ENCODE measurements at places on chromosomes 4 and X.

GRCh38 chr4:4421356-4421755 lies 34.5 kb downstream of the NSG1 start:
- DNase-seq: no peak

DNA sequence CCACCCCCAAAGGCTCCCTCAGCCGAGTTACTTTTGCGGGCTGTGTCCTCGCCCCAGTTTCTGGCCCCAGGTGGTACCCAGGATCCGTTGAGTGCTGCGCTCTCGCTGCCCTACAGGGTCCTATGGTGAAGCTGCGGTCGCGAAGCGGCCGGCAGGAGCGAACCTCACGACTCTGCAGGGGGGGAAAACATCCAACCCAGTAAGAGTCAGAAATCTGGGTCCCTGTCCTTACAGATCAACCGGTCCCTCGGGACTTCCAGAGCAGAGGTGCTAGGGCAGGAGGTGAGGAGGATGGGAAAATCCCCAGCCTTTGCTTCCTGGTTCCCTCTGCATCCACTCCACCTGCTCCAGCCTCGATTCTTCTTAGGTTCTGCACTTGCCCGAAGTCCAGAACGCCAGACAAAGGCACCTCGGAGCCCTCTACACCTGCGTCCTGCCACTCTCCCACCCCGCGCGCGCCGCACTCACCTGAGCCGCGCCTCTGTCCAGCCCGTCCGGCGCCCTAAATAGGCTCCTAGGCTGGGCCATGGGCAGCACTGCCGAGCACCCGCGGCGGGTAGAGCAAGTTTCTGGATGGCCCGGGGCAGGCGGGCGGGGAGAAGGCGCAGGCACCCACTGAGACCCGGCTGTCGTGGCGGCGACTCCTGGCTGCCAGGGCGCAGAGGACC lies at the start of gene HS3ST1:
Gene HS3ST1 (minus strand): TSS at position 664 of the 668 bp plus-strand sequence. CDS start 28,889 bp downstream, outside the sequence.
- no peak for DNase-seq

- no peak for DNase-seq
Measured at GRCh38 chr4:113618205-113618604, 143.3 kb downstream of the CAMK2D start.

DNA sequence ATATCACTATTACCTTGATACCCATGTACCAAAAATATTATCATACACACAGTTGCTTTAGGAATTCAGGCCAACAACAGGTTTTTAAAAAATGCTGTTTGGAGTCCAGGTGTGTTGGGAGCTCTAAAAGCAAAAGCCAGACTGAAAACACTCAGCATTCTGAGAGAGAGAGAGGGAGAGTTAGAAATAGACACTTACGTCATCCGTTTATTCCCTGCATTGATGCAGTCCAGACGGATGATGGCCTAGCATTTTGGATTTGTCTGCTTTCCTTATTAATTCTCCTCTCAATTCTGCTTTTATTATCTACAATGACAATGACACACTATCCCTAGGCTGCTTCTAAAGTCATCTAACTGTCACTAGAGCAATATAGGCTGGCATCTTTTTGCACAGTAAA lies 358.3 kb upstream of the BOD1L1 start:
- DNase-seq: no peak

DNA sequence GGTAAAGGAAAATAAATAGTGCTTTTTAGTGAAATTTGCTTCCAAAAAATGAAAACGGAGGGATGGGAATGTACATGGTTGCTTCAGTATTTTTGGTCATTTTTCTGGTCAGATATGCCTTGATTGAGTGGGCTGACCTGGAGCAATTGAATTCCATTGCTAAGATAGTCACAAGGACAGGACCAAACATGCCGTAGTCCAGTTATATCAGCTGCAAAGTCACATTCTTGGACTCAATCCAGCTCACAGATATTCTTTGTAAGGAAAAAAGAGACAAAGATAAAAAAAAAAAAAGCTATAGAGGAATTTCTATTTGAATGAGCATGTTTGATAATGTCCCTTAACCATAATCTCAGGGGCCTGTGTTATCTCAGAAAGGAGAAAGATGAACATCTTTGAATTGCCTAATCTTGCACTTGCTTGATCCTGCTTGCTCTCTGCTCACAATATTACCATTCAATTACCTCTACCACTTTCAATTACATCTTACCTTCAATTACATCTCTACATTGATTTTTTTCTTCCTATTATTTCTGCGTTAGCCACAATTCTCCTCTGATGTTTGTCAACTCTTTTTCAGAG lies 75.4 kb upstream of the PACRGL start:
- DNase-seq: no peak

- DNase-seq: no peak
Measured at GRCh38 chr4:26821031-26821430, 39.6 kb upstream of the STIM2 start.

DNA sequence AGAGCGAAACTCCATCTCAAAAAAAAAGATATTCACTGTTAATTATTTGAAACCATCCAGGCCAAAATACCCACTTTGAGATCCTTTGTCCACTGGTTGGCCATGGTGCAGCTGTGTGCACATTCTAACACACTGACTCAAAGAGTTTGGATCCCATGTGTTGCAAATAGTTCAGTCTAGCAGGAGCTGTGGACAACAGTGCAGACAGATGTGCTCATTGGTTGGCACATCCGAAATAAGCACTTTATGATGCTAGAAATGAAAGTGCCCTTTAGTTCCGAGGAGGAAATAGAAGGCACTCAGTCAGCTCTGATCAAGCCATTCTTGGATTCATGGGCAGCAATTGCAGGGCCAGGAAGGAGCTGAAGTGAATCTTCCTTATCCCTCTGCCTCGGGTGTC lies 63.0 kb upstream of the TMEM150C start:
- no peak for DNase-seq

- DNase-seq: peak; percentile 20
Measured at GRCh38 chr4:151409470-151410313, 716 bp downstream of the FHIP1A start.

GRCh38 chr4:101464596-101464995 lies 117.3 kb upstream of the PPP3CA start:
- no peak for DNase-seq

- DNase-seq: no peak
Measured at GRCh38 chr4:71138007-71138615, 144.7 kb downstream of the DCK start.

DNA sequence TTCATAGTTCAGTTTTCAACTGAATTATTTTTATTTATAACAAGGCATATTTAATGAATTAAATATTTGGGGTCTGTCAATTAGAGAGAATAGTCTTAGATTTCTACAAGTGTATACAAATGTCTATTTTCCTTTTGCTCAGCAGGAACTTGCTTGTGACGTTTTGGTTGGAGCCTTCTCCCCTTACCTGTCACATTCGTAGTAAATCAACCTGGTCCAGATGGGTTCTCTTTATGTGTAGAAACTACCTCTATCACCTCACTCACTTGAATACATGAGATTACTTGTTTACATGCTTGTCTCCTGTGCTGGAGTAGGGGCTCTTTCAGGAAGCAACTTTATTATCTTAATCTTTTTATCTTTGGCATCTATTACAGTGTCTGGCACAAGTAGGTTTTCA lies 938.3 kb upstream of the IGFBP7 start:
- DNase-seq: no peak

DNA sequence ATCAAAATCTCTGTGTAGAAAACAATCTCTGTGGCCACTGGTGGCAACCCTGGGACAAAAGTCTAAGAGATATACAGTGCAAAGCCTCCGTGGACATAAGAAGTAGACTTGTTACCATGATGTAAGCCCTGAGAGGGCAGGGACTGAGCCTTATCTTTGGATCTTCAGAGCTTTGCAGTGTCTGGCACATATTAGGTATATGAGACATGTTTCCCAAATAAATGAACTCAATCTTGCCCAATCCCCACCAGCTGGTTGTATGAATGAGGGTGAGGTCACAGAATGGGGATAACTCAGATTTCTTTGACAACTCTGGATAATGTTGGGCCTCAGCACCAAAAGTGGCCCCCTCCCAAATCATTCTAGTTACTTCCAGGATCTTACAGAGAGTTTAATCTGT lies 511.4 kb upstream of the DIPK2B start:
- DNase-seq: no peak

DNA sequence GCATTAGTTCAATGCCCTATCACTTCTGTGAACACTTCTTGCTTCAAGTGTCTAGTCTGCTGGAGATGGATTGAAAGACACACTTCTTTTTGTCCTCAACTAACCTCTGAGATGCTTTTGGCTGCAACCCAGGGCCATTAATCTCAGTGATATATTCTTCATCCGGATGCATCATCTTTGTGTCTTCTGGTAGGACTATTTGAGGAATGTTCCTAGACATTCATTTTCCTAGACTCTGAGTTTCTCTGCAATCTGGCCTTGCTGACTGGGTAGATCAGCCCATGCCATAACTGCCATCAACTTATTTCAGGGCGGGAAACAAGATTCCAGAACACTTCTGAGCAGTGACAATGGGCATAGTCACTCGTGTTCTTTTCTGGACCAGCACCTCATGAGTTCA lies 329.4 kb downstream of the PDGFC start:
- DNase-seq: no peak

- DNase-seq: no peak
Measured at GRCh38 chrX:130876226-130876625, 26.8 kb downstream of the ENOX2 start.

DNA sequence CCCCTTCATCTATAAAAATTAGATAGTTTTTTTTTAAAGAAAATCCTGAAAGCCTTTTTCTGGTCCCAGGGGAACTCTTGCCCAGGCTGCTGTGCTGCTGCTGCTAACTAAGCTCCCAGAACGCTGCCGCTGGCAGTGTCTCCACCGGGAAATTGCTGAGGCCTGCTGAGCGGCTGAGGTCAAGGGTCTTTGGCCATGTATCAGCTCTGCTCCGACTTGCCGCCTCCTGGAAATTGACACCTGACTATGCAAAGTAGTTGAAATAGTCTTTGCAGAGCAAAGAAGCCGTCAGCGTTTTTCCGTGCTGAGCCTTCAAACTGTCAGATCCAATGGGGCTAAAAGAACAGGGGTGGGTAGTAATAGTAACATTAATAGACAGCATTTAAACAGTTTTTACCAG lies 839 bp downstream of the QDPR start:
- DNase-seq: no peak

DNA sequence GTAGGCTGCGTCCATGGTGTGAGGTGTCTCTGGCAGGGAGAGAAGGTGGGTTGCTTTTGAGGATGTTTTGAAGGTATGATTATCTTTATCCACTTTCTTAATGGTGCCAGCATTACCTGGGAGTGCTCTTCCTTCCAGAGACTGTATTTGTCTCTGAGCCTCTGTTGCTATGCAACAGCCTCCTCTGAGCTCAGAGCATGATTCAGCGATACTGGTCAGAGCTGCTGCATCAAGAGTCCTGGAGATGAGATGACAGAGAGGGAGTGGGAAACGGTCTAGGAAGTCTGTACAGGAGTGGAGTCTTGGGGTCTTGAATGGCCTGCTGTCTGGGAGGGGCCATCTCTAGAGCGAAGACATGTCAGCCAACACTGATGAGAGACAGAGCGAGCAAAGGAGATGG lies 104.4 kb upstream of the RAB40AL start:
- no peak for DNase-seq

DNA sequence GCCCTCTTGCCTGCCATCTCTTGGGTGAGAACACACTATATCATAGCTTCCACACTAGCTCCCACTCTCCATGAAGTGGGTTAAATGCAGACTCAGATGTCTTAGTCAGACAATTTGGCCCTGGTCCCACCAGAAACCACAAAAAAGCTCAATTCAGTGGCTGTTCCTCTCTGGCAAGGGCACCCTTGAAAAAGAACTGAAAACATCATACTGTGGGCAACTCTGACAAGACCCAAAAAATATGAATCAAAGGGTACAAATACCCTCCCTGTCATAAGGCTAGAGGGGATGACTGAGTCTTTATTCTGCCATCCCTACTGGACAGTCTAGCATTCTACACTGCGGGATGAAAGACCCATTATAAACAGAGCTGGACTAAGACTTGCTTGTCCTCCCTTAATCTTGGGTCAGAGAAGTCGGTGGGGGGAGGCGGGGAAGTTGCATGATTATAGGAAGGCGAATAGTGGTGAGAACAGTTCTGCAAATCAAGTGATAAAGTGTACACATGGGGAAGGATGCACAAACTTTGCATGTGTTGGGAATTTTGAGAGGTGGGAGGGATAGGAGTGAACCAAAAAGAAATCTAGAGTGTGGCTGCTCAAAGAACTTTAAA lies 172.1 kb downstream of the OPHN1 start:
- no peak for DNase-seq

DNA sequence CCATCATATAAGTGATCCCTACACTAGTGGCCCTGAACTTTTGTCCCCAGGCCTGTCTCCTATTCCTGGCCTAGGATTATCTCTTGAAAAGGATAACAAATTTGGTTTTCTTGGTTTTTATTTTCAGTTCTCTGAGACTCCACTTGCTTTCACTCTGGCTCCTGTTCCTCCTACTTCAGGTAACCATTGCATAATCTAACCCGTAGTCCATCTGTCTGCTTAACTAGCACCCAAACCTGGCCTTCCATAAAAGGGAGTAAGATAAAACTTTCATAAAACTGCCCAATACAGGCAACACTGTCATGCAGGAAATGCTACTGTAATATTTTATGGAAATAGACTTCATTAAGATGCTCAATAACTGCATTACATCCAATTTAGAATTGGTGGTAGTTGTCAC lies 52.1 kb upstream of the RAP1GDS1 start:
- DNase-seq: no peak

GRCh38 chr4:6198278-6198677 lies 2.1 kb downstream of the JAKMIP1 start:
- DNase-seq: peak; percentile 69

DNA sequence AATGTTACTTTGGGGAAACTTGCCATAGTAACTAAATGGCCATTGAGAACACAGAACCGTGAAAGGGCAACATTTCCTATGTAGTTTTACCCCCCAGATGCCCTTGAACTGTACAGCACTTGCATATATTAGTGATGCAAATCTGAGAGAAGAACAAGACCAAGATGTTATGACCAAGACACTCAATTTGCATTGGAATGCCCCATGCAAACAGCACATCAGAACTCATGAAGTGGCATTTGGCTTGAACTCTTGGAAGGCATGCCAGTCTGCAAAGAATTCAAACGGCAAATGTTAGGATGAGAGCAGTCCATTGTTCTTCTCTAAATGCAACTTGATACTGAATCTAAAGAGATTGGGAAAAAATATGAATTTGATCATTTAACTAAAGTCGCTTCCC lies 139.4 kb upstream of the CXorf66 start:
- DNase-seq: no peak

DNA sequence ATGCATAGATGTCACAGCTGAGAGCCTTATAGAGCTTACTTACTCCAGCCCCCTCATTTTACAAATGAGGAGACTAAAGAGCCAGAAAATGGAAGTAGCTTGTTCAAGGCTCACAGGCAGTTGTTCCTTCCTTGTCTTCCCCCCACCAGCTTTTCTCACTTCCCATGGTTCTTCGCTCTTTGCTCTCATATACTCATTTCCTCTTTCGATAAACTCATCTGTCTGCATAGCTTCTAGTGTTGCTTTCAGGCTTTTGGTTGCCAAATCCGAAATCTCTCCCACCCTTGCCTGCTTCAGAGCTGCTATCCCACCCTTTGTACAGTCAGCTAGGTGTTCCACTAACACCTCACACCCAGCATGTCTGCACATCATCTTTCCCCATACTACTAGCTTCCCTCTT lies 25.0 kb upstream of the GJB1 start:
- no peak for DNase-seq
